ENCODE measurements at places on chromosomes 7 and 10. TPM values are rescaled to one million over a fixed set of nuclear protein-coding genes. Genes with fewer than 3 reads are reported as not detected.

CRYGN gene
- 0.35 TPM for total RNA-seq

HECW1 gene
- not detected for total RNA-seq

GRCh38 chr10:131899695-131900349, 986 bp upstream of the PPP2R2D start:
- DNase-seq: no peak

- DNase-seq: no peak
These were observed 90.0 kb upstream of the AOAH start for GRCh38 chr7:36814311-36814710.

DNA sequence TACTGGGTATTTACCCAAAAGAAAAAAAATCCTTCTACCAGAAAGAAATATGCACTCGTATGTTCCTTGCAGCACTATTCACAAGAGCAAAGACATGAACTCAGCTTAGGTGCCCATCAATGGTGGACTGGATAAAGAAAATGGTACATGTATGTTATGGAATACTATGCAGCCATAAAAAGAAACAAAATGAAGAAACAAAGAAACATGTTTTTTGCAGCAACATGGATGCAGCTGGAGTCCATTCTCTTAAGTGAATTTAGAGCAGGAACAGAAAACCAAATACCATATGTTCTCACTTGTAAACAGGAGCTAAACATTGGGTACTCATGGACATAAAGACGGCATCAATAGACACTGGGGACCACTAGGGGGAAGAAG, 5.5 kb upstream of the GNB2 start:
- DNase-seq: no peak

GRCh38 chr7:124790645-124791044, 25.1 kb upstream of the GPR37 start:
- no peak for DNase-seq

- no peak for DNase-seq
These were observed 188.4 kb downstream of the DYNC1I1 start for GRCh38 chr7:95960706-95961244.

GRCh38 chr7:41870461-41871138, 167.7 kb upstream of the INHBA start:
- no peak for DNase-seq

GRCh38 chr10:70678757-70679489, 6.6 kb downstream of the ADAMTS14 start:
- no peak for DNase-seq

- no peak for DNase-seq
These were observed 602.3 kb upstream of the MGMT start for GRCh38 chr10:128864554-128865295.

DNA sequence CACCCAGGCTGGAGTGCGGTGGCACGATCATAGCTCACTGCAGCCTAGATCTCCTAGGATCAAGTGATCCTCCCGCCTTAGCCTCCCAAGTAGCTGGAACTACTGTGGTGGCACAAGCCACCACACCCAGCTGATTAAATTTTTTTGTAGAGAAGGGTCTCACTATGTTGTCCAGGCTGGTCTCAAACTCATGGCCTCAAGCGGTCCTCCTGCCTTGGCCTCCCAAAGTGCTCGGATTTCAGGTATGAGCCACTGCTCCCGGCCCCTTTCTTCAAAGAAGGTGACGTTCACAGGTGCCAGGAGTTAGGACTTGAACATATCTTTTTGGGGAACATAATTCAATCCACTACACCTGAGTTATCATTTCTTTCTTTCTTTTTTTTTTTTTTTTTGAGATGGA, 2.9 kb upstream of the TTYH3 start:
- no peak for DNase-seq

- no peak for DNase-seq
These were observed 57.0 kb downstream of the BRAF start for GRCh38 chr7:140867467-140868462.

GHRHR gene
- total RNA-seq: not detected

Data from activated CD4-positive, alpha-beta memory T cell treated with anti-CD3 and anti-CD28 coated beads, Interleukin-2, amount 10 ng/mL, durations not matched to agents 7 days and 5 days (primary cell).